ENCODE measurements at places on chromosomes 6 and 20. TPM values are rescaled to one million over a fixed set of nuclear protein-coding genes. Genes with fewer than 3 reads are reported as not detected.
A peak's percentile ranks its signal among the peaks of the same experiment; 100 is the strongest.

The MOG gene
- total RNA-seq = 1.7 TPM

The NKX2-4 gene
- total RNA-seq = not detected

The FILIP1 gene
- total RNA-seq = 86.3 TPM

The SPAG4 gene
- 2.5 TPM for total RNA-seq

The F13A1 gene
- 371 TPM for total RNA-seq

- no peak for DNase-seq
Measured at GRCh38 chr6:154430481-154430919, 73.9 kb upstream of the IPCEF1 start.

DNA sequence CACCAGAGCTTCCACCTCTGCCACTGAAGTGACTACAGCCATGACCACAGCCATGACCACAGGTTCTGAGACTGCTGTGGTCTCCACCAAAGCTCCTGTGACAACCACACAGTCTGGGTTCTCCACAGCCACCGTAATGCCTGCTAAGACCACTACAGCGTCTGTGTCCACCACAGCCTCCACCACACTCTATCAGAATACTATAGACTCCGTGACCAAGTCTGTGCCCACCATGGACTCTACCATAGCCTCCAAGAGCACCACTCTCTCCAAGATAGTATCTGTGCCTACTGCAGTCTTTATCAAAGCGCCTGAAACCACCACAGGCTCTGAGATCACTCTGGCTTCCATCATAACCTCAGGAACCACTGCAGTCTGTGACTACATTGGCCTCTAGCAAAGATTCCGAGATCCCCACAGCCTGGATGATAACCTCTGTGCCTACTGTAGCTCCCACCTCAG is 18.3 kb upstream of the MUC21 start:
- DNase-seq = no peak

GRCh38 chr20:44750081-44750805 is 4.6 kb downstream of the KCNK15 start:
- no peak for DNase-seq

GRCh38 chr20:13671916-13672378 is 33.2 kb upstream of the TASP1 start:
- DNase-seq = peak; percentile 39

GRCh38 chr6:111625461-111626391 is 20.0 kb upstream of the TRAF3IP2 start:
- DNase-seq = peak; percentile 55

DNA sequence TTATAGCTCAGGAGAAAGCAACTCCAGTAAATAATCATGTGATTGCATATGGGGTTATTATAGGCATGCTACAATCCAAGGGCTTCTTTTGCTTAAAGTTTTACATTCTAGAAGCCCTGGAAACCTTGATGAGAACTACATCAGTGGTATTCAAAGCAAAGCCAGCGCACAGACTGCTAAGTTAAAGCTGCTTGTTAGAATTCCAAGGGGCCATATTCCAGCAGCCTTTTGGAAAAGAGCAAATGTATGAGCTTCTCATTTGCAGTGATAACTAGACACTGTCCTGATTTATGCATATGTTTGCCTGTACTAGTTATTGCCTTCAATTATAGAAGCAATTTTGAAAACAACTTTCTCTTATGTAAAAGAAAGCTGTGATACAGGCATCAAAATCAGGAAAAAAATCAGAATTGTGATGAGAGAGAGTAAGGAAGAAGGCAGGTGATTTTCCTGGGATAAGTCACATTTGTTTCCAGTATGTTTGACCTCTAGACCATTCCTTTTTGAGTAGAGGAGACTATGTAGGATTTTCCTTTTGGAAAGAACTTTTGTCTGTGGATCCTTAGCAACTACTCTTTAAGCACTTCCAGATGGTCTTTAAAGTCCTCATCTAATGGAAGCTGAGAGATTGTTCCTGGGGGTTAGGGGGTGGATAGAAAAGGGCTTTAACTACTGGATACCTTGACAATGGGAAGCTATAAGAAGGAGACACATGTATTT is 159.2 kb downstream of the PLCB4 start:
- DNase-seq = no peak

GRCh38 chr6:128346569-128346968 is 173.8 kb downstream of the PTPRK start:
- DNase-seq = no peak

- DNase-seq = no peak
Measured at GRCh38 chr6:136326038-136326553, 36.5 kb upstream of the BCLAF1 start.

GRCh38 chr6:22036275-22036674 is 260.6 kb downstream of the PRL start:
- DNase-seq = no peak

DNA sequence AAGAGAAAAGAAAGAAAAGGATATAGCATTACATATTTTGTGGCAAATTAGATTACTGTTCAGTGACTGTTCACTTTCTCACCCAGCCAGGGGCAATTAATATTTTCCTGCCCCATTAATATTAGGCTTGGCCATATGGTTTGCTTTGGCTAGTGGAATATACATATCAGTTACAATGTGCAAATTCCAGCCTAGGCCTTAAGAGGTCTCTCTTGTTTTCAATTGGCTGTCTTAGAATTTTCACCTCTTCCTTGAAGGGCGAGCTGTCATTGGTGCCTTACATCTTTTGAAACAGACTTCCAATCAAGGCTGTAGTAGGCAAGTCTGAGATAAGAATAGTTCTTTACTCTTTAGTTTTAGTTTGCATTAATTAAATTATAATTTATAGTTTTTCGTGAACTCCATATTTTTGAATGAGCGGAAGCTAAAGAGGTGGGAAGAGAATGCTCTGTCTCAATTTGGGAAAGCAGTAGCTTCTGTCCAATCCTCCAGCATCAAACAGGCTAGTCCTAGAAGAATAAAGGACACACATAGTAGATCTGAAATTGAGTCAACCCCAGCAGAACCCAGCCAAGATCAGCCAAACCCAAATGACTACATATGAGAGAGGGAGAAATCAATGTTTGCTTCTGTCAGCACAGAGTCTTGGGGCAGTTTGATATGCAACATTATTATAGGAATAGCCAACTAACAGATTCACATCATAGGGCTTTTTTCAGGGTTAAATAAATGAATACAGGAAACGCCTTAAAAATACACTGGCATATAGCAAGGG is 6.3 kb upstream of the CSNK2A1 start:
- DNase-seq = no peak

GRCh38 chr20:24545168-24545567 is 75.7 kb downstream of the SYNDIG1 start:
- no peak for DNase-seq

DNA sequence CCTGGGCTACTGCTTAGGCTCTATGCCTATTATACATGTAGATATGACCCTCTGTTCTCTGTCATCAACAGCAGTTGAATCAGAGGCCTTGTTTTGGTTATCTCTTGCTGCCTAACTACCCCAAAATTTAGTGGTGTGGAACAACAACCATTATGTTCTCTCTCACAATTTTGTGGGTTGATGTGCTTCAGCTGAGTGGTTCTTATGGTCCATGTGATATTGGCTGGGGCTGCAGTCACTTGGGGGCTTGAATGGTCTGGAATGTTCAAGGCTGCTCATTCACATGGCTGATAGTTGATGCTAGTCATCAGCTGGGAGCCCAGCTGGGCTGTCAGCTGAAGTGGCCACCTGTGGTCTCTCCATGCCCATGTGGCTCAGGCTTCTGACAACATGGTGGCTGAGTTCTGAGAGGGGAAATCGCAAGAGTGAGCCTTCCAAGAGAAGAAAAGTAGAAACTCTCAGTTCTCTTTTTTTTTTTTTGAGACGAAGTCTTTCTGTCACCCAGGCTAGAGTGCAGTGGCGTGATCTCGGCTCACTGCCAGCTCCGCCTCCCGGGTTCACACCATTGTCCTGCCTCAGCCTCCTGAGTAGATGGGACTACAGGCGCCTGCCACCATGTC is 47.8 kb downstream of the SHLD1 start:
- no peak for DNase-seq

GRCh38 chr20:53354314-53354713 is 239.3 kb downstream of the ZNF217 start:
- DNase-seq = no peak

Measured in left cardiac atrium (tissue), 4 donors.